ENCODE measurements at places on chromosomes 1 and 21. TPM values are rescaled to one million over a fixed set of nuclear protein-coding genes. Genes with fewer than 3 reads are reported as not detected.

DNA sequence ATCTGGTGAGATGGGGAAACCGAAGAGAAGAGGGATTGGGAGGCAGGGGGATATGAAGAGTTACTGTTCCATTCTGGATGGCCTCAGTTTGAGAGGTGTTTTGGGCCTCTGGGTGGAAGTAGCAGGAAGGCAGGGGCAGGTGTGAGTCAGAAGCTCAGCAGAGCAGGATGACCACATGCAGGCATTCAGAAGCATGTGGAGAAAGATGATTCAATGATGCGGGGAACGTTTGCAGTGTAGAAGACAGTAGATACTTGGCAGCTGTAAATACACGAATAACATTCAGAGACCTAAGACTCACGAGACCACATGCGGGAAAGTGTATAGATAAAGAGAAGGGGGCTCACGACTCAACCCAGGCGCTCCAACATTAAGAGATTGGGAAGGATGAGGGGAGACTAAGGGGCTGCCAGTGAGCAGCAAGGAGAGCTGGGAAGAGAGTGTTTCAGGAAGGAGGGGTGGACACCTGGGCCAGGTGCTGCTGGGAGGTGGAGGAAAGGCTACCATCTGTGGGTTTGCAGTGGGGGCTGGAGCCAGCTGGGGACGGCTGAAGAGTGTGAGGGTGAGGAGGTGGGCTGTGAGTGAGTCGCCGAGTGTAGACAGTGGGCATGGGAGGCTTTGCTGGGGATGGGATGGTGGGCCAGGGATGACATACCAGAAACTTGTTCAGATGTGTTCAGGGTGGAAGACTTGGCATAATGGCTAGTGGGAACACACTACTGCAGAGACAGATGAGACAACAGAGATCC lies 5.8 kb upstream of the EPS8L3 start:
- peaks cover 3% of the 10 kb centered on the region for H3K4me1 ChIP-seq
- peaks cover 12% of the 10 kb centered on the region for H3K27me3 ChIP-seq
- no peaks in the 10 kb centered on the region for H3K36me3 ChIP-seq
- no peak for DNase-seq
- H3K4me3 ChIP-seq = no peak overlapping the region

- no peak overlapping the region for H3K27ac ChIP-seq
- no peaks in the 10 kb centered on the region for H3K36me3 ChIP-seq
- H3K27me3 ChIP-seq = no peaks in the 10 kb centered on the region
- H3K4me3 ChIP-seq = no peak overlapping the region
These were observed 10.9 kb downstream of the VAV3 start for GRCh38 chr1:107954126-107954525.

DNA sequence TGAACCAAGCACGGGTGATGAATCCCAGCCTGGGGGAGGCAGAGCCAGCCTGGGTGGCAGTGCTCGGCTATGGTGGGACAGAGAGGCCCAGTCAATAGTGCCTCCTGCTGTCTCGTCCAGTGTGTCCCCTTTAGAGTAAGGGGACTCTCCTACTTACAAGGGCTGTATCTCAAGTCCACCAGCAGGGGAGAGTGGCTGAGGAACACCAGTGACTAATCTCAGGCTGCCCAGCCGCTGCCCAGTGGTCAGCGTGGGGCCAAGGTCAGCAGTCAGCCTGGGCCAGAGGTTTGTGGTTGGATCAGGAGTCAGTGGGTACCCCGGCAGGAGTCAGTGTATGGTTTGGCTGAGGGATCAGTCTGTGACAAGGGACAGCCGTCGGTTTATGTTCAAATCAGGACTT lies 109.2 kb upstream of the RUNX3 start:
- no peaks in the 10 kb centered on the region for H3K27me3 ChIP-seq
- H3K36me3 ChIP-seq = no peaks in the 10 kb centered on the region
- H3K4me1 ChIP-seq = peaks cover 9% of the 10 kb centered on the region
- no peak overlapping the region for H3K4me3 ChIP-seq
- DNase-seq = no peak

DNA sequence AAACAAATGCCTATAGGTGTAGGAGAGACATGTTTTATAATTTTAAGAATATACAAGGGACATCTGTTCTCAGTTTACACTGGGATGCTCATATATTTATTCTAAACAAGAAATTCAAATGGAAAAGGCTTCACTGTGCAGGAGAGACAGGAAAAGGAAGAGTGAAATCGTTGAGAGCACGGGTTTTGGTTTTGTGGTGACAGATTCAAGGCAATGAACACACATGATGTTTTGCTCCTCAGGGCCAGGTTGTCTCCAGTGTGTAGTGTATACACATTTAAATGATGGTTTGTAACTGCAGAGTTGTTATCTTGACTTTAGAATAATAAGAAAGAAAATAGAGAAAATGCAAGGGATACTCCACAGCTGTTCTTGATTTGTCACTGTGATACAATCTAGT lies 73.7 kb downstream of the S1PR1 start:
- DNase-seq = no peak
- H3K27me3 ChIP-seq = no peaks in the 10 kb centered on the region
- peaks cover 86% of the 10 kb centered on the region for H3K4me1 ChIP-seq
- H3K4me3 ChIP-seq = peak overlapping the region; percentile 82

- no peak overlapping the region for H3K4me3 ChIP-seq
- H3K27me3 ChIP-seq = no peaks in the 10 kb centered on the region
- H3K36me3 ChIP-seq = no peaks in the 10 kb centered on the region
These were observed 133.6 kb downstream of the SYF2 start for GRCh38 chr1:25098717-25099116.

CADM3 gene
- 0.37 TPM for total RNA-seq

CD1D gene
- total RNA-seq = 5.0 TPM
